ENCODE measurements at places on chromosomes 7 and 10.
A peak's percentile ranks its signal among the peaks of the same experiment; 100 is the strongest.

GRCh38 chr10:93965911-93966310, 27.8 kb upstream of the PLCE1 start:
- no peak for DNase-seq

DNA sequence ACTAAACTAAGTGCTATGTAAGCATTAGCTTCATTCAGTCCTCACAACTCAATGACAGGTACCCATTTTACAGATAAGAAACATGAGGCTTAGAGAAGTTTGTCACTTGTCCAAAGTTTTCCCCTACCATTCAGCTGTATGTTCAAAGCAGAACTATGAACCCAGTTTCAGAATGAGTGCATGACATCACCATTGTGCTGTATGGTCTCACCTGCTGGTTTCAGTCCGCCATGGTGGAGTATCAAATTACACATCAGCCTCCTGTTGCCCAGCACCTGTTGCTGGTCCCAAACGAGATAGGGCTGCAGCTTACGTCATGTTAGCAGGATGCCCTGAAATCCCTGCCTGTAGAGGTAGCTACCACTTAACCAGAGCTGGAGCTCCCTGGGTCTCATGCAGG, 95.0 kb downstream of the DYNC1I1 start:
- no peak for DNase-seq

- DNase-seq, result no peak
Measured at GRCh38 chr7:143049362-143049761, 2.8 kb upstream of the OR6V1 start.

DNA sequence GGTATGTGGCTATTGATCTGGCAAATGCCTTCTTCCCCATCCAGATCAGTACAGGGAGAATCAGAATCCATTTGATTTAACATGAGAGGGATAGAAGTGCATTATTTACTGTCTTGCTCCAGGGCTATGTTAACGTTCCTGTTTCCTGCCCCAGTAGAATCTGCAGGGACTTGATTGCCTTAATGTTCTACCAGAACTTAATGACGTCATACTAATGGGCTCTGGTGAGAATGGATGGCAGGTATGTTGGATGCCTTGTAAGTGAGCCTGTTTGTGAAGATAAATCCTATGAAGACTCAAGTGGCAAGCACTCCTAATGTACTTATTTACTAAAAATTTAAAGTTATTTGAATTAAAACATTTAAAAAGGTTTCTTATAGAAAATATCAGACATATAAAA, 44.5 kb upstream of the CHCHD3 start:
- DNase-seq, result no peak

- DNase-seq, result no peak
Measured at GRCh38 chr7:123917878-123918277, 7.2 kb upstream of the SPAM1 start.

GRCh38 chr10:69088801-69089501, 1.0 kb downstream of the SRGN start:
- DNase-seq, result no peak

DNA sequence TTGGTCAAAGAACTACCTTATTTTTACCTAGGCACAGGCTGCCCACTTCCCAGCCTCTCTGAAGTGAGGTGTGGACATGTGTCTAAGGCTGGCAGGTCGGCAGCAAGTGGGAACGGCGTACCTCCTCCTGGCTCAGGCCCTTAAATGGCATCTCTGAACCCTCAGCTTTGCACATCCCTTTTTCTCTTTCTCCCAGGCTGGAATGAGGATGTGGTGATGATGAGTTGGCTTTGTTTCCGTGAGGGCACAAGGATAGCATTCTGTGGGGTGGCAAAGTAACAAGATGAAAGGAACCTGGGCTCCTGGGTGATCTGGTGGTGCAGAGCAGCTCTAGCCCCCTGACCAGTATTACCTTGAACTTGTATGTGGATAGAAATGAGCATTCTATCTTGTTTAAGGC, 196.8 kb downstream of the REEP3 start:
- no peak for DNase-seq

GRCh38 chr7:14021069-14021468, 31.6 kb upstream of the ETV1 start:
- no peak for DNase-seq

DNA sequence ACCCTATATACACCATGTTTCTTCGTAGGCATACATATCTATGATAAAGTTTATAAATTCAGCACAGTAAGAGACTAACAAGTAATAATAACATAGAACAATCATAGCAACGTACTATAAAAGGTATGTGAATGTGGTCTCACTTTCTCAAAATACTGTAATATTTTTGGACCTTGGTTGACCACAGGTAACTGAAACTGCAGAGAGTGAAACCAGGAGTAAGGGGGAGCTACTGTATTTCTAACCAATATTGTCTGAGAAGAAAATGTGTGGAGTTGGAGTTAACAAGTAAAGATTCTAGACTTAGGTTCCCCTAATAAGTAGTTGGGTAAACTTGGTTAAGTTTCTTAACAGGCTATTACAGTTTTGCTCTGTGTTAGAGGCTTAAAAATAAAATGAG, 72.1 kb downstream of the GNAI1 start:
- no peak for DNase-seq

GRCh38 chr10:133058331-133059092, 29.2 kb upstream of the ADGRA1 start:
- DNase-seq, result no peak

GRCh38 chr10:131043039-131043691, 268.4 kb downstream of the TCERG1L start:
- no peak for DNase-seq

DNA sequence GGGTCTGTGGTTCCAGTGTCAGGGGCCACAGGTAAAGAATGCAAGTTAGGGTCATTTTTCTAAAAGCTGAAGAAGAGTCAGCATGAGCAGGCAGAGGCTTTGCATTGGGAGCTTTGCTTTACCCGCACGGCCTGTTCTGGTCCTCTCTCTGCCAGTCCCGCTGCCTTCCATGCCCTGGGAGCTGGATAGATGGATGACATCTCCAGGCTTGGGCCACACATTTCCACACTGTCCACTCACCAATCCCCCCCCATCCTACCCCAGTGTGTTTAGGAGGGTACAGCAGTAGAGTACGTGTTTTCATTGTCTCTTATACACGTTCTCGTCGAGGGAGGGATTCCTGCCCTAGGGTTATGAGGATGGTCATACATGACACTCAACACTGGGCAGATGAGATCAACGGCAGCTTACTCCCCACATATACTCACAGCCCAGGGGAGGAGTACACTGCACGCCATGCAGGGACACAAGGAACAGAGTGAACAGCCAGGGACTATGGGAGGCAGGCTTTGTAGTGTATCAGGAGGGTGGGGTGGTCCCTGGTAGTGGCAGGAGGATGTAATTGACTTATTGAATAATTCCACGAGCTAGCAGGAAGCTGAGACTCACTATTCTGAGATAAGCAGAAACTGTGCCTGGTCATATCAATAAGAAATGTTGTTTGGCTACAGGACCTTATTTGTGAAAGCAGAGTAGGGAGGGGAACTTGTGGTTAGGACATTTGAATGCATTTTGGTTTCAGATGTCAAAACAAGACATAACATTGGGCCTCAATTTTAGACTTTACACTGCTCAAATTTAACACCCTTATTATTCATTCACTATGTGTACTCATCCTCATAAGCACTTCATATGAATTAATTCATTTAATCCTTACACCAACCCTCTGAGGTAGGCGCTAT, 36.6 kb downstream of the PLPP4 start:
- DNase-seq, result no peak

DNA sequence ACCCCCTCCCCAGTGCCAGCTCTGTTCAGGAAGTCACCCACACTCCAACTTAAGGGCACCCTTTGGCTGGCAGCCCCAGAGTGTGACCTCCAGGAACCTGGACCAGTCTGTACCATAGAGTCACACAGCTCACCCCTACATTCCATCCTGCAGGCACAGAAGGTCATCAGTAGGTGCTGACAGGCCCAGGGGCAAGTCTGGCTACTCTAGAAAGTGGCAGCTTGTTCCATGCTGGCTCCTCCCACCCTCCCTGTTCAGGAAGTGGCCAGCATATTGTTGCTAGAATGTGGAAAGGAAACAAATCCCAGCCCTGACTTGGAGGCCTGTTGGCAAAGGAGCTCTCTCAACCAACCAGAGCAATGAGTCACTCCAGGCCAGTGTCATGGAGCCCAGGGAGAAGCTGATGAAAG, 3.2 kb upstream of the NCOA4 start:
- no peak for DNase-seq

GRCh38 chr10:112738606-112739591, 211.1 kb upstream of the TCF7L2 start:
- DNase-seq, result no peak

DNA sequence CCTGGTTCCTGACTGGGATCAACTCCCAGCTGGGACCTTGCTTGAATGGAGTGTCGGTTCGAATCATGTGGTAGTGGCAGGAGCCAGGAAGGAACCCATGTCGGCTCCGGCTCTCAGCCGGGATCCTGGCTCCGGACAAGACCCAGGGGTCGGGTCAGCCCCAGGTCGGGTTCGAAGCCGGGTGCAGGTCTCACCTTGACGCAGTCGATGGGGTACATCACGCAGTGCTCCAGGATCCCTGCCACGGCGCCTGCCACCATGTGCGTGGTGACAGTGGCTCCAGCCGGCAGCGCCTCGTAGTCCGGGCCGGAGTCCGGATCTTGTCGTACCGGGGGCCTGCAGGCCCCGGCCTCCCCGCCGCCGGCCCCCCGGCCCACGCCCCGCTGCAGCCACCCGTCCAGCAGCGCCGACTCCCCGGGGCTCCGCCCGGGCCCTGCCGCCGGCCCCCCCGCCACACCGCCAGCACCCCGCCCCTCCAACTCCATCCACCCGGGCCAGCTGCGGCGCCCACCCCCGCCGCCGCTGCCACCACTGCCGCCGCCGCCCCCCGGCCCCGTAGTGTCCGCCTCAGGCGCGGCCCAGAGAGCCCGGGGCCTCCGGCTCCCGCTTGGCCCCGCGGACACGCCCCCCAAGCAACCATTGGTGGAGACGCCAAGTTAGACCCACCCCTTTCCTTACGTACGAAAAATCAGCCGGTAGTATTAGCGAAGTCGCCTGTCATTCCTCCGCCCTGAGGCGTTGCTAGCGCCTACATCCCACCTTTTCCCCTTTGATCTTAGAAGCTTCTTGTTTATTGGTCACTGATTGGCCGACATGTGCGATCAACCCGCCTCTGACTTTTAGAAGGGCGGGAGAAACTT, at the start of gene SLC25A28:
Gene SLC25A28, minus strand, starts transcription at position 589 of the 860 bp plus-strand sequence. Its CDS starts 104 bp downstream, at position 485.
- peak; percentile 98 for DNase-seq

- DNase-seq, result no peak
Measured at GRCh38 chr7:70585071-70585470, 546.9 kb upstream of the GALNT17 start.

GRCh38 chr7:151310578-151310977, 31.0 kb upstream of the NUB1 start:
- DNase-seq, result no peak

DNA sequence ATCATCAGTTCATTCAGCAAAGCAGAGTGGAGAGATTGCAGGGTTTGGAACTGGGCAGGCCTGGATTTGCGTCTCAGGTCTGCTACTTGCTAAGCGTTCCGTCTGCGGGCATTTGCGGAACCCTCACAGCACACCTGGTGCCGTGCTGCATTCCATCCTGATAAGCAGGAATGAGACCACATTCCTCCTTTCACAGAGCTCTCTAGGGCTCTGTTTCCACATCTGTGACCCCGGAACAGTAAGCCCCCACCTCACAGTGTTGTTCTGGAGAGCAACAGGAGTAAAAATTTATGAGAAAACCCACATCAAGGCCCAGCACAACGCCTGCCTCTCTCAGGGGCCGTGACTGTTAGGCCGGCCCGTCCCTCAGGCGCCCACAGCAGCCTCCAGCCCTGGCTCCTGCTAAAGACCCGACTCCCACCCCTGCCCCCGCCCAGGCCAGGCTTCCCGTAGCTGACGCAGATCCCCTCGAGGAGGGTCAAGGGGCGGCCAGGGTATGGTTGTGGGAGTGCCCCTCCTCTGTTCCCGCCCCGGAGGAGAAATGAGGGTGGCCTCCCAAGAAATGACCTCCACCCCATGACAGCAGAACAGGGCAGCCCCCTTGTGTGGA, 128.9 kb downstream of the RGS10 start:
- DNase-seq, result no peak

DNA sequence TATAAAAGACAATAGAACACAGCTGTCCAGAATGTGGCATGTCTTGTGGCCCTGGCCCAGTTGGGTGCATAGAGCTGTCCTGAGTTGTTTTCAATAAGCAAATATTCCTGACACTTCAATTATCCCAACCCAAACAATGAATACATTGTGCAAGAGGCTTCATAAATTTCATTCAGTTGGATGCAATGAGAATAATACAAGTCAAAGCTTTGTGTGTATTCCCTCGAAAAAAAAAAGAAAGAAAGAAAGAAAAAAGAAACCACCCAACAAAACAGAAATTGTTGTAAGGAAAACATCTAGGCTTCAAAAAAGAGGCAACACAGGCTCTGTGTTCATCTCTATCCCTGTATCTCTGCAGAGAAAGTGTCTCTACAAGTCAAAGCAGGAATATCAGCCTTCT, 138.7 kb upstream of the ADO start:
- no peak for DNase-seq

GRCh38 chr10:14556285-14556956, 218.3 kb downstream of the FAM107B start:
- DNase-seq, result peak; percentile 26

- DNase-seq, result no peak
Measured at GRCh38 chr10:131998050-131998844, 16.5 kb upstream of the BNIP3 start.

DNA sequence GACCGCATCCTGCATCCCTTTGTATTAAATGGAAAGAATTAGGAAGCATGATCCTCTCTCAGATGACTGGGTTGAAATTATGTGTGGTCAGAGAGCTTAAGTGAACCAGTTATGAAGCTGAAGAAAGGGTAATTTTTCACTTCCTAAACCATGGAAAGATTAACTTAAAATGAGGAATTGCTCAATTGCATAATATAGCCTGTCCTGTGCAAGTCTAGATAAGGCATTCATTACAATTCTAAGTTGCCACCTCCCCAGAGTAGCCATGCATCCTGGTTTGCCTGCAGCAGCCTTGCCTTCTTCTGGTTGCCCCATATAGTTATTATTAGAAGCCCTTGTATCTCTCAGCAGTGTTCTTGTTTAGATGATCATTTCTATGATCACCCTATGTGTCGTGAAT, 45.3 kb downstream of the STARD3NL start:
- DNase-seq, result no peak

- no peak for DNase-seq
Measured at GRCh38 chr7:89246196-89246595, 450.7 kb upstream of the TEX47 start.

DNA sequence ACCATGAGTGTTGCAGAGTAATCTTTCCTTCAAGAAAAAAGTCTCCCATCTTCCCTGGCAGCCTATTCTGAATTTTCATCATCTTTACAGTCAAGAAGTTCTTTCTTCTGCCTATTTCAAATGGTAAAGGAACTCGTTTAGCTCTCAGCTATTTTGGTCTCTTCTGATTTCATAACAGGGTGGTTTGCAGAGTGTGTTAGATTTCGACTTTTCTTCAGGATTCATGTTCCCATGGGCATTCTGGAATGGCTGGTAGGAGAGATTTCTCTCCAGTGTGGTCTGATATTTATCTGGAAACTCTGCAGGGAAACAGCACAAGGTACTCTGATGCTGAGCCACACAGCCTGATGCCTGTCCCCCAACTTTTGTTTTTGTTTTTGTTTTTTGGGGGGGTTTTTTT, 111.1 kb upstream of the FAM171A1 start:
- DNase-seq, result no peak

- no peak for DNase-seq
Measured at GRCh38 chr7:8177109-8177933, 84.6 kb downstream of the ICA1 start.

Data from stimulated activated naive CD4-positive, alpha-beta T cell treated with Interleukin-2 at 50 U/mL for 16 hours (primary cell).